GM19239 (cell line): ENCODE measurements at places on chromosomes 5 and 9.

DNA sequence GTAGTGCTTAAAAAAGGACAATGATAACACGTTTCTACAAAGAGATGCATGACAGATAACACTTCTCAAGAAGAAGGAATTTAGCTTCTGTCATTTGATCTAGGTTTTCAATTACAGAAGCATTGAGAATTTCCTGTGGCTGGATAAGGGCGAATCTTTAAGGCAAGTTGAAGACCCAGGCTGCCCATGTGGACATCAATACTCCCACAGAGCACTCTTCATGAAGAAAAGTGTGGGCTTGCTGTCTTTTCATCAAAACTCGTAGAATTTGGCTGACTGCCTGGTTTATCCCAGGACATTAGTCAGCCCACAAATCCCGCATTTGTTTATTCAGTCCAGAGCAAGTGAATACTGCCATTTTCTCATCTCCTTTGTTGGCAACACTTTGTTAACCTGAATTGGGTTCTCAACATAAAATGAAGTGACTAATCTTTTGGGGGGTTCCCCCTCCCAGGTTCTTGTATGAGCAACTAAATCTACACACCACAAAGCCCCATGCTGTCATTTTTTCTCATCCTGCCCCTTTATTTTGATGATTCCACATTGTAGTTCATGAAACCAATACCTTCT lies 43.4 kb upstream of the CDKN2B start:
- DNase-seq: no peak

DNA sequence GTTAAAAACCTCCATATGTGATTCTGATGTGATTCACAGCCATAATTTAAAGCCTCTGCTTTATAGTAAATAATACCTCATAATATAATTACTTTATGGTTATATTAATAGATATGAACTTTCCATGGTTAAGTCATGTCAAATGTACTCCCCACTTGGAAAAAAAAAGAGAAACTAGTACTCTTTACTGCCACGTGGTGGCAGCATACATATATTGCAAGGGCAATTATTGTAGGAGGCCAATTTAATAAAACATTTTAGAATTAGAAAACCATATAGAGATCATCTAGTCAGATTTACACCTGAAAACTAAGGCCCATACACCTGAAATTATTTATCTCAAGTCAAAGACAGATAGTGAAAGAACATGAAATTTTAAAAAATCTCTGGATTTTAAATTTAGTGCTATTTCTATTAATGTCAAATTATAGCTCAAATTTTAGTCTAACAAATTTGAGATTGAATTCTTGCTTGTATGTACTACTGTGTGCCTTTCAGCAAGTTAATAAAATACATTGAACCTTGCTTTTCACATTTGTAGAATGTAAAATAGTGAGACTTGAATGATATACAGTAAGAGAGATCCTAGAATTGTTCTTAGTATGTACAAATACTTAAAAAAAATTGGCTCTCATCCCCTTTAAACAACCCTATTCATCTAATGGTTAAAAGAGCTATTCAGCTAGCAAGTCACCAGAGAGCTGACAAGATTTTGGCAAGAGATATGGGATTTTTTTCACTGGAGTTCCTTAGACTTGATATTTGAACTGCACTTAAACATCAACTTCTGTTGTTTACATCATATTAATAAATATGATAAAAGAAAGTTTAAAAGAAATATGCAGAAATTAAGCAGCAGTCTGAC lies 603.8 kb downstream of the TLE4 start:
- no peak for DNase-seq

GRCh38 chr9:72304538-72304937 lies 60.5 kb downstream of the ZFAND5 start:
- DNase-seq: no peak

DNA sequence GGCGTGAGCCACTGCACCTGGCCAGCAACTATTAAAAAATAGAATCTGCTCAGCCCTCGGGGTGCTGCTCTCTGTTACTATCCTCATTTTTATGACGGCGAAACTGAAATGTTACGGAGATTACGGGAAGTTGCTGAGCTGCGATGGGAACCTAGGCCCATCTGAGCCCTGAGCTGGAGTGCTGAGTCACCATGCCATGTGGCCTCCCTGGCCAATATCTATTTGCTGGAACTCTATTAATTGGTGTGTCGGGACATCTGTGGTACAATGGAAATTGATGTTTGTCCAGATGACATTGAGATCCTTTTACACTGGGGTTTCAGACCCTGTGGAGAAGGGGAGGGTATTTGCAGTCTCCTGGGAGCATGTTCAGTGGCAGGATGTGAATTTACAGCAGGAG lies 8.1 kb downstream of the PRDM12 start:
- no peak for DNase-seq

DNA sequence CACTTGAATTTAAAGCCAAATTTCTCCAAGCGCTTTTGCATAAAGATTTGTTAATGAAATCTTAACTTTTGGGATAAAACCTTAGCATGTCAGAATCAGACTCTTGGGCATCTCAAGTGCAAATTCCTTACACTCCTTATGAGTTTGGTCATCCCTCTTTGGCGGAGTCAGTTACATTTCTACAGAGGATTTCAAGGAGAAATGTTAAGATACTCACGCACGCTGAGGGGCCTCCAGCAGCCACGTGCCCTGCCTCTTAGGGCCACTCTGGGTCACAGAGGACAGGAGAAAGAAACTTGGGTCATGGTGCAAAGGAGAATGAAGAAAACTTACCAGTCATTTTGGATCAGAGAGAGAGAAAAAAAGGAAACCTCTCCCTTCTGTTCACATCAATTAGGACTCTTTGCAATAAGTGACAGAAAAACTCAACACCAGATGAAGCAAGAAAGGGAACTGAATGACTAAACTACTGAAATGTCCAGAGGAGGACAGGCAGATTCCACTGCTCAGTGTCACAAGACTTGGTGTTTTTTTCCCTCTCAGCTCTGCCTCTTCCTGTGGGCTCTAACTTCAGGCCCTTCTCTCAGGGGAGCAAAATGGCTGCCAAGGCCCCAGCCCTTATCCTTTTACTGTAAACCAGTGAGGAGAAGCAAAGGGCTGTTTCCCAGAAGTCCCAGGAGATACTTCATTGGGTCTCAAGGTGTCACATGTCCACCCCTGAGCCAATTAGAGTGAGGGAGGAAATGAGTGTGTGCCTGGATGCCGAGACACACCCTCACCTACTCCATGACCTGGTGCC lies 63.3 kb upstream of the NFIL3 start:
- no peak for DNase-seq

DNA sequence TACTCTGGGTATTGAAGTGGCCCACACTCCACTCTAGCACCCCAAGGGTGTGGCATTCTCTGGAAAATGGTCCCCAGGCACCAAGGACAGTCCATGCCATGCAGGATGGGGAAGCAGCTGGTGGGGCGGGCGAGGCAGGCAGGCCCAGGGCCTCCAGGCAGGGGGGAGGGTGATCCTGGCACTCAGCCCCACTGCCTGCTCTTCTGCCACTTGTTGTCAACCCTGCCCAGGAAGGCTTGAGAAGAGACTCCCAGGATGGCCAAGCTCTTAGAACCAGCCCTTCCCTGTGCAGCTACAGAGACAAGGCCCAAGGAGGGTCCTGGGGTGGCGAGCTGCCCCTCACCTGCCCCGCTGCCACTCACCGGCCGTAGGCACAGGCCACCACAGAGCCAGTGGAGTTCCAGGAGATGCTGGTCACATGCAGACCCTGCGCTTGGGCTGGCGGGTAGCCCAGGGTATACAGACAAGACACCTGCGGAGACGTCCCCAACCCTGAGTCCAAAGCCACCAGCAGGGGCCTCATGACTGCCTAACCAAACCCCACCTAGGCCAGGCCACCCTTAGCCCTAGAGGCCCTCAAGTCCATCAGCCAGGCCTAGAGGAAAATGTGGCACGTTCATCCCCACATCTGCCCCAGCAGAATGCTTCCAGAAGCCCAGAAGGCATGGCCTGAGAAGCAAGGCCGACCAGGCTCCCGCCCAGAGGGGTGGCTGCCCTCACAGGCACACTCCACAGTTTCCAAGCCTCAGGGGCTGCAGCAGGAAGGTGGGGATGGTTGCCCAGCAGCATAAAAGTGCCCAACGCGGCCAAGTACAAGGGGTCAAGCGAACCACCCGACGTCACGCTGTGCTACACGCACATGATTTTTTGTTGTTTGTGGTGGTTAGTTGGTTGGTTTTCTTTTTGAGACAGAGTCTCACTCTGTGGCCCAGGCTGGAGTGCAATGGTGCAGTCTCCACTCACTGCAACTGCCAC lies 19.8 kb downstream of the DYNC2I2 start:
- DNase-seq: no peak

- no peak for DNase-seq
These were observed 30.1 kb downstream of the OTULINL start for GRCh38 chr5:14611737-14612136.

- DNase-seq: no peak
These were observed 135.3 kb downstream of the ROR2 start for GRCh38 chr9:91814753-91815152.

DNA sequence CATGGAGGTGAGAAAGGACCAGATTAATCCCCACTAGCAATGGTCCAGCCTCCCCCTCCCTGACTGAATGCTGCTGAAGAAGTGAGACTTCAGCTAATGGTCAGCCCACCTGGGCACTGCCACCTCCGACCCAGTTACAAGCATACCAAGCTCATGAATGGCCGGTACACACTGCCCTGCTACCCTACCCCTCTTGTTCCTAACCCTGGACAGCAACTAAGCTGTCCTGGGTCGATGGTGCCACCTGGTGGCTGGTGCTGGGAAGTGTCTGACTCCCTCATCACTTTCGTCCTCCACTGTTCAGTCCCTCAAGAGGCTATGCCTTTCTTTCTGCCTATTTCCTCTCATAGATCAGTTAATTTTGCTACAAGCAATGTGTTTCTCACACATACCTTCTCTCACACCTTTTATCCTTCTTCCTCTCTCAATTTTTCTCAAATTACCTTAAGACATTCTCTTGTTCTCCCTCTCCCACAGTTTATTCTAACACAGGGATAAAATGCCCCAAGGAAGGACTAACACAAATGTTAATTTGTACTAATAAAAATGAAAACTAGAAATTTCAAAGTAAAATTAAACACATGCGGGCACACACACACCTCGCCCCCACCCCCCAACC lies 42.4 kb downstream of the PAX5 start:
- no peak for DNase-seq

GRCh38 chr5:138024117-138024516 lies 8.8 kb downstream of the FAM13B start:
- no peak for DNase-seq

- DNase-seq: no peak
These were observed 135.5 kb downstream of the PAX5 start for GRCh38 chr9:36898431-36899020.

DNA sequence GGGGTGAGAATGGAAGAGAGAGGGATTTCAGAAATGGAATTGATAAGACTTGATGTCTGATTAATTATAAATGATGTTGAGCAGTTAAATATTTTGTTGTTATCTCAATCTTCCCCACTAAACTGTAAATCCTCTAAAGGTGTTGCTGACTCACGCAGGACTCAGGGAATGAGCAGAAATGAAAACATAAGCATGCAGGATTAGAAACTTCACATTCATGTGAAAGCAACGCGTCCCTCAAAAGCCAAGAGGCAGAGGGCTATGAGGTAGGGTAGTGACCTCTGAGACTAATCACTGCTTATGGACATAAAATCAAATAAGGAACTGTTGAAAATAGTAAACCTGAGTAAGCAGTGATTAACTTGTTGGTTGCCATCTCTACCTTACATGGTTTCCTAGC lies 21.1 kb downstream of the ADAMTSL1 start:
- no peak for DNase-seq

DNA sequence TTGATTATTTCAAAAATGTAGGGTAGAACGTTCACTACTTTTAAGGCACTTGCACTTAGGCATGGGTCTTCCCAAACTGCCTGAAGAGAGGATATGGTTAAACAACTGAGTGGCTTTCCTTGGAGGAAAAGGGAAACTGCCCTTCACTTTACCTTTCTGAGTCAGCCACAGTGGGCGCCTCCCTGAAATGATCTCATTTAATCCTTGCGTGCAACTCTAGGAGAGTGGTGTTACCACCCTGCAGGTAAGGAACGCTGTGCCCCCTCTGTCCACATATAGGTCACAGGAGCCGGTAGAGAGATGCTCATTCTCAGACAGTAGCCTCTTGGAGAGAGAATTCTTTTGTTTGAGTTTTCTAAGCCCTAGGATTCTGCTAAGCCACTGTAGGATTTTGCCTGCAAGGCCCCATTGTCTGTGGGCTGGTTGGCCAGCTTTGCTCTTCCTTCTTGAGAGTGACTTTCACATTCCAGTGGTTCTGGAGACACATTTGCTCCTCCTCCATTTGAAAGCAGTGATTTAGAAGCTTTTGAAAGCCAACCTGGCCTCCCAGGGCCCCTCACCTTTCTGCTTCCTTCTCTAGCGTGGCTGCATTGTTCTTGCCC lies 110.3 kb upstream of the CTSL start:
- no peak for DNase-seq

DNA sequence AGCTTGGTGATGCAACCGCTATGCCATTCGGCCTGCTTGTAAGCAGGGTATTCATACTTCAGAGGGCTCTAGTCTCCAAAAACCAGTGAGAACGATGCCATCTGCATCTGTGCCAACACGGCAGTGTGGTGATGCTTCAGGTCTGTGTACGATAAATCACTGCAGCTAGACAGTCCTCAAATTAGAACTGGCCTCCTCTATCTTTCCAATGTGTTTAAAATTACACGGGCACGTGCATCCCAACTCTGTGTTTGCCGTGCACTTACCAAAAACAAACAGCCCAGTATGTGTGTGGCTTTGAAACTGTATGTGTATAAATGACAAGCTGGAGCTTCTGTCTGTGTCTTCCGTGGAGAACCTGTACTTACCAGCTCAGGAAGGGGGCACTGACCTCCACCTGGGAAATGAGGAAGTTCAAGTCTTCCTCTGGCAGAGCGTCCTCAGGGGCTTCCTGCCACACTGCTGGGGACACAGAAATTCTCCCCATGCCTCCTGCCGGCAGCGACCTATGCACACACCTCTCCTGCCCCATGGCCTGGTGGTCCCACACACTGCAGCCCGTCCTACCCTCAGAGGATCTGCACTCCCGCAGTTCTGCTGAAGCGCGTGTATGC lies 12.3 kb downstream of the MED10 start:
- DNase-seq: no peak

- no peak for DNase-seq
These were observed 82.3 kb upstream of the TLE4 start for GRCh38 chr9:79489261-79490000.

DNA sequence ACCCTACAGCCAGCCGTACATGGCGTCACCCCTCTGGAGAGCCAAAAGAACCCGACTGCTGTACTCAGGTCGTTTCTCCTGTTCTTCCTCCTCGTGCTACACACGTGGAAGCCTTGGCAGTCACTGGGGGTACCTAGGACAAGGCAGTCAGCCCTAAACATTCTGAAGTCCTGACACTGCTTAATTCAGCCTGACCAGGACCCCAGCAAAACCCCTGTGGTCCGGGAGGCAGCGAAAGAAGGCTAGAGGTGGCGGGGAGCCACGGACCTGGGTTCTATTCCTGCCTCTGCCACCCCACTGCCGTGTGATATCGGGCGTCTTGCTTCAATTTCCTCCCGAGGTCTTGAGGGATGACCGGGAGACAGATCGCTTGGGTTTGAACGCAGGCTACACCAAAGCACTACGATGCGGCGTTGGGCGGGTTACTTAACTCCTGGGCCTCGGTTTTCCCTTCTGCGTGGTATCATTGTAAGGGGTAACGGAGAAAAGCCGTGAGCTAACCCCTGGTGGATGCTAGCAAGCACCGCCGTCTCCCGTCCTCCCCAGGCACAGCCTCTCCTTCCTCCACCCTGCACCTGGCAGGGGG lies 429 bp upstream of the ARL10 start:
- no peak for DNase-seq
